Mammary epithelial cell (primary cell): ENCODE measurements at places on chromosomes 7 and 10.

- DNase-seq = no peak
These were observed 93.4 kb upstream of the PDLIM1 start for GRCh38 chr10:95384011-95384704.

DNA sequence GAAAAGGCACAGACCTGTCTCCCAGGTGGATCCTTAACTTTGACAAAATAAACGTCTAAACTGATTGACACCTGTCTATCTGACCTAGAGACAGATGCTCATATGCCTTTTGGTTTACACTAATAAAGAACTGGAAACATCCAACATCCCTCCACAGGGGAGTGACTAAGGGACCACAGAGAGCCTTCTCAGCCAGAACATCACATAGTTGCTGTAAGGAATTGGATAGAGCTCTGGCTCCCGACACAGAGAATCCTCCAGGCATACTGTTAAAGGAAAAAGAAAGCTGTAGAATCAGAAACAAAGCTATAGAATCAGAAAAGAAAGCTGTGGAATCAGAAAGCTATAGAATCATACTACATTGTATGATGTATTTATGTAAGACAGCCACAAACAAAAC lies 258.8 kb downstream of the STK31 start:
- DNase-seq = no peak

GRCh38 chr10:11237571-11237970 lies 219.9 kb downstream of the CELF2 start:
- DNase-seq = no peak

DNA sequence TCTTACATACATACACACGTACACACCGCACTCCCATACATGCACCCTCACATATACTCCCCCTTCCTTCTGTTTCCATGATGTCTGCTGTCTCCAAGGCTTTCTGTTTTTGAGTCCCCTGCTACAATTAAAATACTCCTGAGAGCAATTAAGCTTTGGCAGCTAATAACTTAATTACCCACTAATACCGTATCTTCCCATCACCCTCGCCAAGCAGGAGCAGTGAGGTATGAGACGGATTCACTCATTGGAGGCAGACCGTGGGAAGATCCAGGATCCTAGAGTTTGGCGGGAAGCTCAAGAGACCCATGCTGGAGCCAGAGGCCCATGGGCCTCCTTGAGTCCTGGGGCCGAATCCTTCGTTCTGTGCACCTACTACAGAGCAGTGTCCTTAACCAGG lies 1.7 kb upstream of the CALN1 start:
- DNase-seq = no peak

GRCh38 chr10:22978918-22979317 lies 51.1 kb downstream of the ARMC3 start:
- no peak for DNase-seq

DNA sequence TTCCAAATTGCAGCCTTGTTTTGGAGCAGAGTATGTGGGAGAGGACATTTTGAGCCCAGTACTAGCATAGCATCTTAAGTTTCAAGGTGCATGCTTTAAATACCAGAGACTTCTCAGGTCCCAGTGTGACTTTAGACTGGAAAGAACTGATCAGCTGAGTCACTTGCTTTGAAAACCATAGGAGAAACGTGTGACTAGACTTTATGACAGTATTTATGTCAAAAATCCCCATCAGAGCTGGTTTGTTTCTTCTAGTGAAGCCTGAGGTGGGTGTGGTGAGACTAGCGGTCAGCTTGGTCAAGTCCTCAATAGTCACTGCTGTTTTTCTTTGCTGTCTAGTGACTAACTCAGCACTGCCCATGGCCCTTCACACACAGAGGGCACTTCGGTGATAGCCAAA lies 724.2 kb downstream of the GATA3 start:
- DNase-seq = peak; percentile 23

DNA sequence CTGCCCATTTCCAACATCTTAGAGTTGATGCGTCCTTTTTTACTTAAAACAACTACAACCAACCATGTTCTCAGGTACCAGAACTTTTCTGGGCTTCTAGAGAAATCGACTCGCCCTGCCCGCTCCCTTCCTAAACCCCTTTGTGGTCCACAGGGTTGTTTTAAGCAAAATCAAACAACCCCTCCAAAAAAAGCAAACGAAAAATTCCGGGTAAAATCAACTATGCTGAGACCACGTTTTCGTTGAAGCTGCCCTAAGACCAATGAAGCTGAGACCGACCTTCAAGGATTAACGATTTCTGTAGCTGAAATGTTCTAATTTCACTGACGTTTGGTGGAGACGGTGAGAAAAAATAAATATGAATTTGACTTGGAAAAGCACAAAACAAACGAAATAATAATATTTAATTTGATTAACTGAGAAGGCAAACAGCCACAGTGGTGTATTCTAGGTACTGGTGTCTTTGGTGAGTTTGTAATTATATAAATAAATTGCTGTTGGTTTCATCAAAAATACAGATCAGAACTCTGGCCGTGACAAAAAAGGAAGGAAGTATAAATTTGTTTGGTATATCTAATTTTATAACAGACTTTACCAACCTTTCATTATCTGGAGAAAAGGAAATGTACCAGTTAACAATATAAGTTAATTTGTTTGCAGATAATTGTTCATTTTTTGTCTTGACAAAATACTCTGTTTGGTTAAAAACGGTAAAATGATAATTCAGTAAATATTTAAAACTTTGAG lies 4.7 kb upstream of the IGF2BP3 start:
- DNase-seq = peak; percentile 29

DNA sequence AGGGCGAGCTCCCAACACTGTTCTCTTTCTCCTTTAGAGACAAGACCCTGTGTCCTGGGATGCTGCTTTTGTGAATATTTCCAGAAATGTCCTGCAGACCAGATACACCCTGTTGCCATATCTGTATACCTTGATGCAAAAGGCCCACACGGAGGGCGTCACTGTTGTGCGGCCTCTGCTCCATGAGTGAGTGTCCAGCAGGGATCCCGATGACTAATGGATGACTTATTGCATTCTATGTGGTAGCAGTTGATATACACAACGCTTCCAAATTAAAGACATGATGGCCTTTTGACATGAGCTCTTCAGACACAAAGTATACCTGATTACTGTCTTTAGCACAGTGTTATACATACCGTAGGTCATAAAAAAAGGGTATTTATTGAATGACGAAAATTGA lies 45.0 kb upstream of the MGAM2 start:
- no peak for DNase-seq
